ENCODE measurements at places on chromosomes 3 and 15.
A peak's percentile ranks its signal among the peaks of the same experiment; 100 is the strongest.

GRCh38 chr3:72353236-72354128 is 494.8 kb downstream of the SHQ1 start:
- no peak for DNase-seq

GRCh38 chr15:57819646-57820045 is 113.1 kb downstream of the POLR2M start:
- no peak for DNase-seq

DNA sequence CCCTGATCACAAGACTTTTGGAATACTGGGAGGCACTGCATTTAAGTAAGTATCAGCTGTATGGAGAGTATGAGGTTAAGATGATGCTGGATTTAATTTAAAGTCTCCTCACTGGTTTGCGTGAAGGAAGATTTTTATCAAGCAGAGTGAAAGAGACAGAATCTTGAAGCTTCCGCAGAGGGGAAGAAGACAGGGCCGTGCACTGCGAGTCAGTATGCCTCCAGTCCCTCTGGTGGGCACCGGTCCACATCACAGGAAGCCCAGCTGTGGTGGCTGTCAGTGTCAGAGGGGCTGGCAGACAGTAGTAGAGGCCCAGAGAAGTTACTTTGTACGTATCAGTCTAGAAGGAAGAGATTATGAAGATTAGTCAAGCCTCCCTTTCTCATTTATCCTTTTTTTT is 379.0 kb upstream of the TPRG1 start:
- no peak for DNase-seq

GRCh38 chr3:101036213-101036618 is 43.0 kb upstream of the ABI3BP start:
- peak; percentile 75 for DNase-seq

DNA sequence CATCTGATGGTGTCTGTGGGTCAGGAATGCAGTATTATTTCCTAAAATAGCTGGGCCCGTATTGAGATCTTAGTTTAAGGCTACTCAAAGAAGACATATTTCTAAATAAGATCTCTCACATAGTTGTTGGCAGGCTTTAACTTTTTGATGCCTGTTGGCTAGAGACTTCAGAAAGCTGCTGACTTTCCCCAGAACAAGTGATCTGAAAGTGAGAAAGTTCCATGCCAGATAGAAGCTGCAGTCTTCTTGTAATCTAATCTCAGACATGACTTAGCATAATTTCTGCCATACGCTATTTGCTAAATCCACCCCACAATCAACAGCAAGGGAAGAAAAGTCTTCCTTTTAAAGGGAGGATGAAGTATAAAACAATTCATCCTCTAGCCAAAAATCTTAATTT is 867.1 kb downstream of the IGSF11 start:
- no peak for DNase-seq

DNA sequence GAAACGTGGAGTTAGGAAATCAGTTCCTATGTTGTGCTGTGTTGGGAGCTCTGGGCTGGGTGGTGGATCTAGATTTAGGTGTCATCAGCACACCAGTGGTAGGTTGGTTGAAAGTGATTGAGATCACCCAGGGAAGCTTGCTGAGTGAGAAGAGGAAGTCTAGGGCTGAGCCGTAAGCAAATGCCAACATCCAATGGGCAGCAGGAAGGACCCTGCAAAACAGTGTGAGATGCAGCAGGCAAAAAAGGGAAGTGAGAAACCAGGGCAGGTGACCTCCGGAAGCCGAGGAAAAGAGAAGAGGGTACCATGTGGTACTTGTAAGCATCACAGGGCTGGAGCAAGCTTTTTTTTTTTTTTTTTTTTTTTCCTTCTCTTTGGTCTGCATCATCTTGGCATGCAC is 15.9 kb upstream of the COPG1 start:
- no peak for DNase-seq

GRCh38 chr3:23183731-23184130 is 19.4 kb upstream of the UBE2E2 start:
- peak; percentile 58 for DNase-seq

GRCh38 chr3:145058483-145058882 is 1086.9 kb downstream of the DIPK2A start:
- no peak for DNase-seq

DNA sequence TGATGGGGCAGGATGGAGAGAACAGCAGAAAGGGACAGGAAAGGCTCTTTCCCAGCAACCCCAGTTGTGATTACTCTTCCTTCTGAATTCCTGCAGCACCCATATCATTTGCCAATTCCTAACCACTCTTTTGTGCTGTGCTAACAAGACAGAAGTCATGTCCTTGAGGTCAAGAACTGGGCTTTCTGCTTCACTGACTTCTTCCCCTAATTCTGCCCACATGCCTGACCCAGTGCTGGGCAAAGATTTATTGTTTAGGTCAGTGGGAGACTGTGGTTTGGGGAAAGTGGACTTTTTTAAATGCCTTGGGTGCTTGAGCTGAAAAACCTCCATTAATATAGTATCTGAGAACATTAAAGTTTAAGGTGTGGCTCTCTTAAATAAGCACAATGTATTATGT is 4.2 kb upstream of the EFCAB12 start:
- no peak for DNase-seq

DNA sequence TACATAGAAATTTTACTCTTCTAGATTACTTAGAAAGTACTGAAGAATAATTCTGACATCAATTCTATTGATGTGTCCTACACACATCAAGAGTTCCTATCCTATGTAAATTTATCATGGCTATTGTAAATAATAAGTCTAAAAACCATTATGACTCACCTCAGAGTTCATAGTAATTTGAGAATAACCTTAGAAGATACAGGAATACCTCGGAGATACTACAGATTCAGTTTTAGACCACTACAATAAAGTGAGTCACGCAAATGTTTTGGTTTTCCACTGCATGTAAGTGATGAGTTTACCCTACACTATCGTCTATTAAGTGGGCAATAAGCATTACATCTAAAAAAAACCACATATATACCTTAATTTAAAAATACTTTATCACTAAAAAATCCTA is 74.8 kb downstream of the NR1I2 start:
- DNase-seq = no peak

DNA sequence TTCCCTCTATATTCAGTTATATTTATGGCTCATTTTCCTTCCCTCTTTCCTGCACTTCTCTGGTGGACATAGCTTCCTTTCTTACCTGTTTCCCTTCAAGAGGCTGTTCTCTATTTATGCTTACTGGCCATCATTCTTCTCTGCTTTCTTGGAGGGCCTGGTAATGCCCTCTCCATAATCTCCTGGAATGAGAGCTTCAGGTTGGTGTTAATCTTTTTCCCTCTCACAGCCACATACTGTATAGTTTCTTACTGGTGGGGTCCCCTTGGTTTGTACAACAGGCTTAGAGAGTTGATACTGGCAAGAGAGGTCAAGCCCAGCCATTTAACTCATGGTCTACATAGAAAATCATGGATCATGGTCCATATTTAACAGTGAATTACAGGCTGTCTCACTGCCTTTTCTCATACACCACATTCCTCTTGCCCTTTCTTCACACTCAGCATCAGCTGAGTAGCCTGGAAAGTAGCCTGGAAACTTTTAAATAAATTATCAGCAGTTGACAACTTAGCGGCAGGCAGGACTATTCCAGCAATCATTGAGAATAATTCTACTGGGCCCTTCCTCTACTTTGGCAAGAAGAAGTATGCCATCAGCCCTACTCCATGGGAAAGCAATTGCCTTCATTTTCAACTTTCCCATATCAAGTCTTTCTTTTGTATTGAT is 38.0 kb upstream of the DPH6 start:
- no peak for DNase-seq

GRCh38 chr15:29556380-29556779 is 265.9 kb downstream of the TJP1 start:
- DNase-seq = no peak

DNA sequence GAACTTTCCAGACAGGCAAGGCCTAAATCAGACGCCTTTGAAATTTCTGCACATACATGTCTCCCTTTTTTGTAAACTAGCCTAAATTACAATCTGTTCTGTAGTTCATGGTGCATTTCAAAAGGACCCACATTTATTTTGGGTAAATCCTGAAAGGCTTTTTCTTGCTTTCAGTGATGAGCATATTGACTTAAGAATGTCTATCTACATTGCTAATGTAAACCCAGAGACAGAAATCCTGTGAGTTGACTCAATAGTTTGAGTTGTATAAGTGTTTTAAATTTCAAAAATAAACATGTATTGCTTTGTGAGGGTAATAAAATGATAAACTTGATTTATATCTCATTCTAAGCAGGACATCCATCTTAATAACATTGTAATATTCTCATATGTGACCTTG is 977.0 kb upstream of the NR2F2 start:
- DNase-seq = no peak

DNA sequence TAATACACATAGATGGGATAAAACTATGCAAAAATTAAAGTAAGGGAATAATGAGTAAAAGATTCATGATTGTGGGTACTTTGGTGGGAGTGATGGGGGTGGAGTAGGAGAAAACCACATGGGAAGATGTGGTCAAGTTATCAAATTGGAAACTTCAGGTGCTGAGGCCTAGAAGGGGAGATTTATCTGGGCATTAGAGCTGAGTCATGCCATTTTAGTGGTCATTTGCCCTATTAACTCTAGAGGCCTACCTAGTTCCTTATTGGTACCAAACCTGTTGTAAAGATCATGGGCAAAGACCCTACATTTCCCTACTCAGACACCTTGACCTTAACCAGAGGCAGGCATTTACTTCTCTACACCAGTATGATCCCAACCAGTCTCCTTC is 125.9 kb upstream of the BCL6 start:
- DNase-seq = no peak

- DNase-seq = no peak
Observed at GRCh38 chr15:90145259-90145658, 43.0 kb upstream of the IDH2 start.

DNA sequence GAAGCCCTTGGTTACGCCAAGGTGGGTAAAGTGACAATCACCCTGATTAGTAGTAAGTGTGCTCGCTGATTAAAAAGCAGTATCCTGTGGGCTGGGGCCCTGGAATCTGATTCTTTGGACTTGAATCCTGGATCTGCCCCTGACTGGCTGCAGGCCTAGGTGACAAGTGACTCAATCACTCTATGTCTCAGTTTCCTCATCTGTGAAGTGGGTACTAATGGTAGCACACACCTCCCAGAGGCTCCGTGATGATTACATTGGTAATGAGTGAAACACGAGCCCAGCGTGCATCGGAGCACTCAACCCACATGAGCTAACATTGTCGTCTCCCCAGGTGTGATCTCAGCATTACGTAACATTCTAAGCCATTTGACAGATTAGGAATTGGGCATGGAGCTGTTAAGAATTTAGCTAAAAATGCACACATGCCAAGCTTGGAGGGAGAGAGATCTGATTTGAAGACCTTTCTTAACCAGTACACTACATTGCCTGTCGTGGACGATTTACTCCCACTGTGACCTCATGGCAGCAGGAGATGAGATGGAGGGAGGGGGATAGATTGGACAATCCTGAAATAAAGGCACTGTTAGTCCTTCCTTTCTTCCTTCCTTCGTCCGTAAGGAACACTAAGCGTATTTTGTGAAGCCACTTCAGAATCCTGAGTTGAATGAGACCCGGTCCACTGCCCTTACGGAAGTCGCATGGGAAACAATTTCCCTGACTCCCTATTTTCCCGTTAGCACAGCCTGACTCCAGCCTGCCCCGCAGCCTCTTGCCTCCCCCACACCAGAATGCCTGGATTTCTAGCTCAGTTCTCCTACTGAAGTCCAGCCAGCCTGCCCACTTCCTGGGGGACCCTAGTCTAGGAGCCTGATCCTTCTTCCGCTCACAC is 32.1 kb downstream of the MGLL start:
- no peak for DNase-seq

- no peak for DNase-seq
Observed at GRCh38 chr3:5846261-5846660, 658.8 kb downstream of the EDEM1 start.
